ENCODE measurements at places on chromosomes 12 and 14.

GRCh38 chr12:85669911-85670310 is 166.3 kb downstream of the RASSF9 start:
- no peak for DNase-seq

DNA sequence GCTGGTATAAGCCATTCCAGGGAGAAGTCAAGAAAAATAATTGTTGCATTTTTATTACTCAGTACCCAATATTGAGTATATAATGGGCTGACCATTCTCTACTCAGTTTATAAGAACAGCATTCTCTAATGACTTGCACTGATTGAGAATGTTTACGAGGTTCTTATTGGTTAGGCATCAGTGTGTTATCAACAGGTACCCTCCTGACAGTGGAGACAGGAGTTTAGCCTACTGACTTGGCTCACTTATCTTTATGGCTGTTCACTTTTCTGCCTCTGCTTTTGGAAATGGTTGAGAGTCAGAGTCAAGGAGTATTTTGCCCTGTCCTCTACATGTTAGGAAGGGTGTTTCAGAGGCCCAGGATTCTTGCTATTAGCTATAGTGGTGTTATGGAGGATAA is 228.0 kb upstream of the RGS6 start:
- DNase-seq: no peak

GRCh38 chr14:81400852-81401251 is 728 bp upstream of the STON2 start:
- DNase-seq: no peak

- DNase-seq: no peak
Observed at GRCh38 chr14:106037380-106037779, 511.0 kb downstream of the TMEM121 start.
